ENCODE measurements at places on chromosomes 6 and 20.

DNA sequence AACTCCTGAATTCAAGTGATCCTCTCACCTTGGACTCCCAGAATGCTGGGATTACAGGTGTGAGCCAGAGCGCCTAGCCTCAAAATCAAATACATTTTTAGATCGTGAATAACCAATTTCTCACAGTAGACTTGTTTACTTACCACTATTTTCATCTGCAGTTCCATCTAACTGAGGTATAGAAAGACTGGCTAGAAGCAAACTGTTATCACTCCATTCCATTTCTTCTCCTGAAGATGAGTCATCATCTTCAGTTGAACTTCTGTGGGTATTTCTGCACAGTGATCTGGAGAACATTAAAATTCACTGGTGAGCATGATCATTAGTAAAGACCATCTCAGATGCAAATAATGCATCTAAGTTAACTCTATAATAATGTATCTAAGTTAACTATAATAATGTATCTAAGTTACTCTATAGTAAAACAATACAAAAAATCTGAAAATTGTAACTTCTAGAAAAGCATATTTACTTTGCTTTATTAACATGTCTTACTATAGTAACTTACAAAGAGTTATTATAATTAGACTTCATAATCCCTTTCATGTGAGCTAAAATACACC lies 105.4 kb downstream of the REV3L start:
- no peak for DNase-seq

DNA sequence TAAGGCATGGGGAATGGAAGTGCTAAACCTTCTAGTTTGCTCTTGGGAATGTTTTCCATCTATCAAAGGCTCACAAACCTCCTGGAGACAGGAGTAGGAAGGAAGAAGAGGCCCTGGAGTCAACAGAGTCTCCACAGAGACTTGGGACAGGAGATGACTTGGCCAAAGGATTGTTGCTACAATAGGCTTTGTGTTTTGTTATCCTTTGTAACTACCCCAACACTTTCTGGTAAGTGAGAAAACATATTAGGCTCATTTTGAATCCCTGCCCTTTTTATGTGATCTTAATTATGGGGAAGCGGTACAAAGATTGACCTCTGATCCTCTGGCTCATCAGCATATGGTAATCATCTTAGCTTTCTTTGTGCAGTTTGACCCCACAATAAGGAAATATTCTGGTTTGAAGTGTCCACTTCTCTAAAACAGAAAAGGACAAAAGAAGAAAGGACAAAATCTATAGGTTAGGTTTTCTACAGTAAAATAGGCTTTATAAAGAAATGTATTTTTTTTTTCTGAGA lies 24.1 kb upstream of the GTF3C6 start:
- no peak for DNase-seq

- DNase-seq: peak; percentile 90
Measured at GRCh38 chr6:168035098-168035660, 37.7 kb downstream of the KIF25 start.

- no peak for DNase-seq
Measured at GRCh38 chr20:1993986-1994385, at the start of gene PDYN. Gene PDYN, minus strand, starts transcription at chr20:1994058. Its CDS starts 10,974 bp downstream, at chr20:1983084.

DNA sequence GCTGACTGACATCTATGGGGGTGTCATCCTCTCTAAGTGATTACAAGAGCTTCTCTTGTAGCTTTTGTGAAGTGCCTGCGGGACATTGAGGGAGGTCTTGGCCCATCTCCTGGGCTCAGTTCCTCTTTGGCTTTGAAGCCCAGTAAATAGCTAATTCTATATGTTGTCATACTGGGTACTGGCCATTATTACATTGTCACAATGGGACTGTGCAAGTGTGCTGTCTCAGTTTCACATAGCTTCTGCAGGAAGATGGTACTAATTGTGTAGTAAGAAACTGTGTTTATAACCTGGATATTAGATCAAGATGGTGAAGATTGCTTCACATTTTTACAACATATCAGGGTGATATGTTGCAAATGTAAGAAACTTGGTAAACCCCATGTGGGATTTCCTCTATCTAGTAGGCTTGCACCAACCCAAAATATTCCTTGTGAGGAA lies 19.9 kb downstream of the SPINT3 start:
- no peak for DNase-seq

DNA sequence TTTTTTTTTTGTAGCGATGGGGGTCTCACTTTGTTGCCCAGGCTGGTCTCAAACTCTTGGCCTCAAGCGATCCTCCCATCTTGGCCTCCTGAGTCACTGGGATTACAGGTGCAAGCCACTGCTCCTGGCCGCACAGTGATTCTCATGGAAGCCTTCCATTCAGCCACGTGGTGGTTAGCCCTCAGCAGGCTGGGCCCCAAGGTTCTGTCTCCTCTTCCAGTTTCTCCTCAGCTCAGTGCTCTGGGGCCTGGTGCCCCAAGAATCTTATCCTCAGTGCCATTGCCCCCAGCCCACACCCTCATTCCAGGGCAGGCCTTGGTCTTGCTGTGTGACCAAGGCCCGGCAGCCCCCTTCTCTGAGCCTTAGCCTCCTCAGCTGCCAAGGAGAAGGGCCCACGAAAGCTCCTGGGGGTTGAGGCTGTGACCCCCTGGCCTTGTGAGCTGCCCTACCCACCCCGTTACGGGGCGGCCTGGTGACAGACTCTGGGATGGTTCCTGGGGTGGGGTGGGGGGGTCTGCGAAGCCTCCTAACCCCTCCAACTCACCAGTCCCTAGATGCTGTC lies 16.4 kb downstream of the SRC start:
- no peak for DNase-seq

GRCh38 chr6:25318589-25318988 lies 39.4 kb downstream of the CARMIL1 start:
- no peak for DNase-seq

GRCh38 chr6:63496361-63496804 lies 75.9 kb upstream of the LOC128125822 start:
- no peak for DNase-seq

DNA sequence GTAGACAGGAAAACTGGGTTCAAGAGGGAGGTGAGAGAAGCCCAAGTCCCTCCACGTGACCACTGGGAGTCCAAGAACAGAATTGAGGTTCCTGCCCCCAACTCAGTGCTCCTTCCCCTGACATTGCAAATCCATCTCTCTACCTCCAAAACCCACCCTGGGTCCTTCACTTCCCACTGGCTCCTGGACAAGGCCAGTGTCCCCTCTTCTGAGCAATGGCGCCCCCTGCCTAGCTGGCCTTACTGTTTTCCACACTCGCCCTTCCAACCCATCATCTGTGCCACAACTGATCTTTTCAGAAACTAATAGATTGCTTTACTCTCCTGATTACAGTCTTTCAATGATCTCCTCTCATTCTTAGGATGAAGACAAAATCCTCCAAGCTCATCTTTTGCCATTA lies 200.3 kb downstream of the ANKRD60 start:
- DNase-seq: no peak

DNA sequence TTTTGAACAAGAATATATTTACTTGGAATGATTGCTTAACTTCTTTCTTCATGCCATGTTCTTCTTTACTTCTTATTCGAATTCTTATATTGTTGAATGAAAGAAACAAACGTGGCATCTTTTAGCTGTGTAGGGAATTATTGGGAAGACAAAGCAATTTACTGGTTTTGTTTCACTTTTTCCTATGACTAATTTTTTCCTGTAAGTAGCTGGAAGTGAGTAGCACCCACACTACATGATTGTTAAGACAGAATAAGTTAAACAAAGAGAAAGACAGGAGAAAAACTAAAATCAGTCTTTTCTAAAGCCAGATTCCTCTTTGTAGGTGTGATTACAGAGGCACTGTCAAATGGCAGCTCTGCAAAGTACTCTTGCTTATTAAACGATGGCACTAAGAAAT lies 593.4 kb downstream of the EYS start:
- no peak for DNase-seq

GRCh38 chr6:13025893-13026499 lies 302.3 kb downstream of the TBC1D7 start:
- no peak for DNase-seq

Measured in HuH-7 (cell line).